HCT116 (cell line): ENCODE measurements at places on chromosomes 12 and 14. TPM values are rescaled to one million over a fixed set of nuclear protein-coding genes. Genes with fewer than 3 reads are reported as not detected.
A peak's percentile ranks its signal among the peaks of the same experiment; 100 is the strongest.

GRCh38 chr12:27140478-27140969 is 58.1 kb upstream of the C12orf71 start:
- no peaks in the 10 kb centered on the region for H3K36me3 ChIP-seq
- DNase-seq = no peak
- no peak overlapping the region for H3K4me3 ChIP-seq
- no peaks in the 10 kb centered on the region for H3K27me3 ChIP-seq
- H3K27ac ChIP-seq = no peak overlapping the region
- no peaks in the 10 kb centered on the region for H3K4me1 ChIP-seq

DNA sequence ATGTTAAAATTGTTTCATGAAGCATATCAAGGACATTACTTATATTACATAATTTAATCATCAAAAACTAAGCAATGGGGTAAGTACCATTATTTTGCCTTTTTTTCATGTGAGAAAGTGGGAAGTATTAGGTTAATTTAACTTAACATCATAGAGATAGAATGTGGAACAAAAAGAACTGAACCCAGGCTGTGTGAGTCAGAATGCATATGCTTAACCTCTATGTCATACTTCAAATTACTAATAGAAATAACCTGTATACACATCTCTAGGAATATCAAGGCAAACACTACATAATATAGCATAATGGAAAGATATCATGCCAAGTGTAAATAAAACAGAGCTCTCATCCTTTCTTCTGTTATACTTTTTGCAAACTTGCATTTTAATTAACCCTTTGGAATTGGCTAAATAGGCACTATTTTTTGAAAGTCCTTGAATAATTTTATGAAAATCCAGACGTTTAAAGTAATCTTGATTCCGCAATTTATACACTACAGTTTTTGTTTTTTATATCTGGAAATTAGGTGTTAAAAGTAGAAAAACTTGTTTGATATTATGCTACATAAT is 777.7 kb downstream of the SLC6A15 start:
- H3K27ac ChIP-seq = no peak overlapping the region
- H3K27me3 ChIP-seq = no peaks in the 10 kb centered on the region
- no peaks in the 10 kb centered on the region for H3K36me3 ChIP-seq
- no peak overlapping the region for H3K4me3 ChIP-seq
- no peak for DNase-seq
- no peaks in the 10 kb centered on the region for H3K4me1 ChIP-seq

- no peaks in the 10 kb centered on the region for H3K36me3 ChIP-seq
- no peaks in the 10 kb centered on the region for H3K27me3 ChIP-seq
- DNase-seq = no peak
- peak overlapping the region; percentile 40 for H3K4me3 ChIP-seq
Measured at GRCh38 chr14:61561104-61561503, 134.2 kb upstream of the HIF1A start.

GRCh38 chr12:16282081-16282480 is 4.6 kb upstream of the SLC15A5 start:
- H3K36me3 ChIP-seq = no peaks in the 10 kb centered on the region
- no peaks in the 10 kb centered on the region for H3K27me3 ChIP-seq
- H3K4me1 ChIP-seq = no peaks in the 10 kb centered on the region
- no peak overlapping the region for H3K4me3 ChIP-seq
- H3K27ac ChIP-seq = no peak overlapping the region
- no peak for DNase-seq

Gene PTGR2
- total RNA-seq = 22.1 TPM

DNA sequence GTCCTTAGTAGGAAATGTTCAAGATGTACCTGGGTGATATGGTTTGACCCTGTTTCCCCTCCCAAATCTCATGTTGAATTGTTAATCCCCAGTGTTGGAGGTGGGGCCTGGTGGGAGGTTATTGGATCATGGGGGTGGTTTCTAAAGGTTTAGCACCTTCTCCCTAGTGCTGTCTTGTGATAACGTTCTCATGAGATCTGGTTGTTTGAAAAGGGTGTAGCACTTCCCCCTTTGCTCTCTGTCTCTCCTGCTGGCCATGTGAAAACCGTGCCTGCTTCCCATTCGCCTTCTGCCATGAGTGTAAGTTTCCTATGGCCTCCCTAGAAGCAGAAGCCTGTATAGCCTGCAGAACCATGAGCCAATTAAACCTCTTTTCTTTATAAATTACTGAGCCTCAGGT is 353.0 kb upstream of the SFSWAP start:
- peaks cover 24% of the 10 kb centered on the region for H3K27me3 ChIP-seq
- H3K27ac ChIP-seq = no peak overlapping the region
- no peaks in the 10 kb centered on the region for H3K4me1 ChIP-seq
- H3K4me3 ChIP-seq = no peak overlapping the region

Gene MMAB
- total RNA-seq = 34.9 TPM

DNA sequence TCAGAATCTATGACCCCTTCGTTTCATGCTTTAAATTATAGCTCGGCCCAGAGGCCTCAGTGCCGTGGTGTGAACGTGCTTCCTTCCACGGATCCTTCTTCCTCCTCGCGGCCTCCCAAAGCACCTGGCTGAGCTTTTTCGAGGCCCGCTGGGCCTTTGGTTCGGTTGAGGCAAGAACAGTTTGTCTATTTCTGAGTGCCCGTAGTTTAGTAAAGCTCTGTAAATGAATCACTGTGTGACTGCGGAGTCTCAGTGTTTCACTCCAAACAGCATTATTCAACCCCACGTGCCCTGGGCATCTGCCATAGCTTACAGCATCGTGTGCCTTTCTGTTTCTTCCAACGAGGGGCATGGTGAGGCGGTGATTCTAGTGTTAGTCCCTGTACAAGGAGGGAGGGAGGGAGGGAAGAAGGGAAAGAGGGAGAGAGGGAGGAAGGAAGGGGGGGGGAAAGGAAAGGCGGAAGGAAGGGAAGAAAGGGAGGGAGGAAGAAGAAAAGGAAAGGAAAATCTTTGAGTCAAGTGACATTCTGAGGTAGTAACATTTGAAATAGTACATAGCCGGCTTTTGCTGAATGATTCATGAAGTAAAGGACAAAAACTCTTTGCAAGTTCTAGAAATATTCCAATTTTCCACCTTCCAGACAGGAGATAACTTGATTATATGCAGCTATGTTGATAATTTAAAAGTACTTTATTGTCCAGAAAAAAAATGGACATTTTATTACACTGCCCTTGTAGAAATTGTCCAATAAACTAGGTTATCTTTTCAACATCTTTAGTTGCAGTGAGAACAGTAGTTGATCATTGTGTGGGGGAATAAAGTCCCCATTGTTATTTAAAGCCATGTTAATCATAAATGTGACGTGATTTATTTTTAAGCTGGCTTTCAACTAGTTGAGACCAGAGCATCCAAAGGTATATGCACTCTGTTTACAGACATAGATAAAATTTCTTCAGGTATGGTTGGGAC is 1.2 kb upstream of the TRIM9 start:
- peak overlapping the region; percentile 55; the same call in 1 of the 2 replicates for H3K27ac ChIP-seq
- no peaks in the 10 kb centered on the region for H3K27me3 ChIP-seq
- H3K36me3 ChIP-seq = no peaks in the 10 kb centered on the region

Gene CLEC4C
- not detected for total RNA-seq

- no peak for DNase-seq
- H3K27me3 ChIP-seq = no peaks in the 10 kb centered on the region
- H3K36me3 ChIP-seq = no peaks in the 10 kb centered on the region
Measured at GRCh38 chr12:19829100-19829853, 390.0 kb downstream of the AEBP2 start.

GRCh38 chr12:104456950-104457745 is 400 bp downstream of the CHST11 start:
- peaks cover 35% of the 10 kb centered on the region for H3K4me1 ChIP-seq
- peak overlapping the region; percentile 53 for H3K4me3 ChIP-seq
- H3K27me3 ChIP-seq = no peaks in the 10 kb centered on the region
- peak overlapping the region; percentile 65 for H3K27ac ChIP-seq

- no peak overlapping the region for H3K27ac ChIP-seq
- DNase-seq = no peak
- no peak overlapping the region for H3K4me3 ChIP-seq
- no peaks in the 10 kb centered on the region for H3K36me3 ChIP-seq
- H3K27me3 ChIP-seq = peaks cover 49% of the 10 kb centered on the region; the same call in 1 of the 2 replicates
Measured at GRCh38 chr12:114395233-114395632, 10.7 kb downstream of the TBX5 start.

- no peak overlapping the region for H3K4me3 ChIP-seq
- H3K27me3 ChIP-seq = no peaks in the 10 kb centered on the region
- H3K4me1 ChIP-seq = no peaks in the 10 kb centered on the region
- no peak for DNase-seq
- H3K36me3 ChIP-seq = no peaks in the 10 kb centered on the region
Measured at GRCh38 chr14:40656311-40656710, 950.4 kb upstream of the LRFN5 start.

DNA sequence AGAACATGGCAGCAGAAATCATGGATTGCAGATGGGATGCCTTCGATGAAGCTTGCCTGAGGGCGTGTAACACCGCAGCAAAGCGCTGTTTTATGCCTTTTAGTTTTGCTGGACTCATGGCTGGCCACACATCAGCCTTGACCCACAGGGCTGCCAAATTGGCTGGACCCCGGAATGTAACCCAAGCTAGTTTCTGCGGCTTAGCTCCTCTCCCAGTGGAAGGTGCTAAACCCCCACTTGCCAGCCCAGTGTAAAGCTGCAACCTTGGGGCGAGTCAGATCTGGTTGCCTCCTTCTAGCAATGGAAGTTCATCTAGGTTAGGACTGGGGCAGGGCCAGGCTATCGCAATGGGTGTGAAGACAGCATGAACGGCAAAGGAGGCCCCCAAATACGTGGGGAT is 38.3 kb downstream of the MEG3 start:
- no peaks in the 10 kb centered on the region; the same call in 1 of the 2 replicates for H3K27me3 ChIP-seq
- DNase-seq = no peak
- H3K4me3 ChIP-seq = no peak overlapping the region
- no peaks in the 10 kb centered on the region for H3K36me3 ChIP-seq

DNA sequence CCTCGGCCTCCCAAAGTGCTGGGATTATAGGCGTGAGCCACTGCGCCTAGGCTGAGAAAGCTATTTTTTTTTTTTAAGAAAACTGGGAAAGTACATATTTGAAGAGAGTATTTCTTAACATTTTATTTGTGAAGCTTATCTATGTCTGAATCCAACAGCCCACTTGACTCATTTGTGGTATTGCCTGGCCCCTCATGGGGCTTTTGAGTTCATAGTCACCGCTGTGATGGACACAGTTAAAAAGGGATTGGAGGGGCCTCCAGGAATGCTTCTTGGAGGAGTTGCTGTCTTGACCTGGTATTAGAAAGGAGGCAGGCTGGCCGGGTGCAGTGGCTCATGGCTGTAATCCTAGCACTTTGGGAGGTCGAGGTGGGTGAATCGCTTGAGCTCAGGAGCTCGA is 26.5 kb downstream of the BCL7A start:
- no peaks in the 10 kb centered on the region for H3K4me1 ChIP-seq
- peaks cover 5% of the 10 kb centered on the region; the same call in 1 of the 2 replicates for H3K36me3 ChIP-seq
- no peak overlapping the region for H3K27ac ChIP-seq
- no peaks in the 10 kb centered on the region for H3K27me3 ChIP-seq

GRCh38 chr12:119069147-119069642 is 87.9 kb downstream of the SRRM4 start:
- no peak for DNase-seq
- H3K27me3 ChIP-seq = peaks cover 45% of the 10 kb centered on the region
- H3K4me3 ChIP-seq = no peak overlapping the region
- no peak overlapping the region for H3K27ac ChIP-seq
- H3K4me1 ChIP-seq = no peaks in the 10 kb centered on the region
- H3K36me3 ChIP-seq = no peaks in the 10 kb centered on the region

GRCh38 chr14:72737560-72737943 is 156.3 kb downstream of the DPF3 start:
- H3K4me1 ChIP-seq = no peaks in the 10 kb centered on the region
- H3K4me3 ChIP-seq = no peak overlapping the region
- H3K27me3 ChIP-seq = peaks cover 9% of the 10 kb centered on the region; the same call in 1 of the 2 replicates
- H3K27ac ChIP-seq = no peak overlapping the region

GRCh38 chr14:83416476-83416875 is 1882.8 kb upstream of the SEL1L start:
- no peaks in the 10 kb centered on the region for H3K4me1 ChIP-seq
- H3K27me3 ChIP-seq = no peaks in the 10 kb centered on the region
- H3K36me3 ChIP-seq = no peaks in the 10 kb centered on the region
- no peak overlapping the region for H3K4me3 ChIP-seq

GRCh38 chr14:36426836-36427235 is 93.2 kb downstream of the NKX2-1 start:
- no peak overlapping the region for H3K27ac ChIP-seq
- H3K27me3 ChIP-seq = 0 out of 2 replicates have a peak, but pooled peaks cover 14% of the 10 kb centered on the region
- H3K4me3 ChIP-seq = no peak overlapping the region
- H3K36me3 ChIP-seq = no peaks in the 10 kb centered on the region
- H3K4me1 ChIP-seq = no peaks in the 10 kb centered on the region

Gene CDKL1
- 7.1 TPM for total RNA-seq

- no peak overlapping the region for H3K27ac ChIP-seq
- peaks cover 21% of the 10 kb centered on the region for H3K4me1 ChIP-seq
- DNase-seq = peak; percentile 6
Measured at GRCh38 chr12:111268738-111269572, 99.9 kb downstream of the PHETA1 start.

DNA sequence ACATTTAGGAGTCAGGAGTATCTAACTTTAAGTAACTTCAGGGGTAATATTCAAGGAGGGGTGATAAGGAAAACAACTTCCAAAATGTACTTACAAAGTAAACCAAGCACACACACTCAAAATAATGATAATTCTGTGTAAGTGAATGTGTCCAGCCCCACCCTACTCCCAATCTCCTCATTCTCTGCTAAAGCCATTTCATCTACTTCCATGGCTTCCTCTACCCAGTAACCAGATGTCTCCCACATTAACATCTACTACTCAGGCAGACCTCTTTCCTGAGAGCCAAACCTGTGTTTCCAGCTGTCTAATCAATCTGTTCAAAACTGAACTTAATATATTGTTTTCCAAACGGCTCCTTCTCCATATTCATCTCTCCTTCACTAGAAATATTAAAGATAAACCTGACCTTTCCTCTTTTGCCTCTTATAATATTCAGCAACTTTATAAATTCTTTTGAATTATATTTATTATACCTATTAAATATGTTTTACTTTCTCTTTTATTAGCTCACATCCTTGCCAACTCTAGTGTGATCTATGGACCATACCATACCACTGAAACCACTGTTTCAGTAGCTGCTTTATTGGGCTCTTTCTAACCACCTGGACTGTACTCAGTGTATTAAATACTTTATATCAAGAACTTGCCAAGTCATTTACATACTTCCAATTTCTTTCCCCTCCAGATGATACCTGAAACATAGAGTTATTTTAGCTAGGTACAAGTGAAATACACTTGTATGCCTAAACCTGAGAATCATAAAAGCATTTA is 170.7 kb downstream of the PPFIA2 start:
- no peak overlapping the region for H3K4me3 ChIP-seq
- H3K4me1 ChIP-seq = no peaks in the 10 kb centered on the region
- H3K27ac ChIP-seq = no peak overlapping the region
- DNase-seq = no peak
- no peaks in the 10 kb centered on the region for H3K36me3 ChIP-seq
- H3K27me3 ChIP-seq = no peaks in the 10 kb centered on the region
